GM10248 (cell line): ENCODE measurements at places on chromosomes 5 and 9.

DNA sequence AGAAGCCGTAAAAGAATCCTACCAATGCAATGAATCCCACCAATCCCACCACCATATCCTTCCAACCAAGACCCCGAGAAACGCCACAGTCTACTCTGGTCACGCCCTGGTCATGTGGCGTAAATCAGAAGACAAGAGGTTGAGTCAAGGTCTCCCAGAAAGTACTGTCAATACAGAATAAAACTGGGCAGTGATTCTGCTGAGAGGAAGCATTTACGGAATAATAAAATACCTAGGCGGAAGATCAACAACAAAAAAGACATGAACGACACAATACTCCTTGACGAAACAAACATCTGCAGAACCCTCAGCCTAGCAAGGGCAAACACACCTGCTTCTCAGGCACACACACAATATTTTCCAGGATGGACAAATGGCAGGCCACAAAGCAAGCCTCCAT lies 62.8 kb downstream of the GOLM1 start:
- DNase-seq: no peak

GRCh38 chr9:95148208-95148520 lies 169.3 kb downstream of the FANCC start:
- no peak for DNase-seq

DNA sequence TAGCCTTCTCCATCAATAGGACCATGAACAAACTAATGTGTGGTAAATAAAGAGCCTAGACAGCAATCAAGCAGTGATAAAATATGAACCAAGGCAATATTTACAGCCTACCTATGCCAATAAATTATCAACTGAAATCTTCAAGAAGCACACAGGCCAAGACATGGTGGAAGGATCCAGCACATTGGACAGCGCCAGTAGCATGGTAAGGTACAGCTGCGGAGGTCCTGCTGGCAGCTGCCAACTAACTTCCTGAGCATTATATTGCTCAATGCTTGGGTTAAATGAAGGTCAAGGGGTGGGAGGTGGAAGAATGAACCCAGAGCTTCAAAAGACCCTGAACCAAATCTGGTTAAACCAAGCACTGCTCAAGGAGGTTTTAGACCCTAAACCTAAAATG lies 16.5 kb upstream of the SPDL1 start:
- DNase-seq: no peak

GRCh38 chr5:164617290-164617689 lies 1111.9 kb downstream of the MAT2B start:
- DNase-seq: no peak

GRCh38 chr9:37295796-37296195 lies 126.7 kb upstream of the GRHPR start:
- DNase-seq: no peak

DNA sequence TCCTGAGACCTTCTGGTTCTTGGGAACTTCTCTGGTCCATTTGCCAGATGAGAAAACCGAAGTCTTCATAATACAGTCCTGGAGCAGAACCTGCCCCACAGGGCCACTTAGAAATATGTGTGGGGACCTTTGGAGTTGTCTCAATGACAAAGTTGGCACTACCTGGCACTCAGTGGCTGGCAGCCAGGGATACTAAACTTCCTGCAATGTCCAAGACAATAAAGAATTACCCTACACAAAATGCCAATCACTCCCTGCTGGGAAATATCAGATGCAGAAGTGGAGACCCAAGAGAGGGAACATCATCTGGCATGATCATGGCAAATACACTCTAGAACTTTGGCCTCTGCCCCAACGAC lies 29.6 kb downstream of the ADRB2 start:
- no peak for DNase-seq

DNA sequence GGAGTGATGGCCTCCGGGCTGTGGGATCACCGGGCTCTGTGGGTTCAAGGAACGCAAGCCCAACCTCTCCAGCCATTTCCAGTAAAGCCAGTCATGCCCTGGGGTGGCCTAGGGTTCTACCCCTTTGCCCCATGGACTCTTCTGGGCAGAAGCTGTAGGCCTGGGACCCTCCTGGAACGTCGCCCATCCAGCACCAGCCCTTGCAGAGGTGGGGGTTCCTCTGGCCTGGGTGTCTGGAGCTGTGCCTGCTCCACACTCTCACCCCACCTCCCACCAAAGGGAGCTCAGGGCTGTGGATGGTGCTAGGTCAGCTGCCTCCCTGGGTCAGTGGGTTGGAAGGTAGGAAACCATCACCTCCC lies 1.4 kb upstream of the SLC12A7 start:
- DNase-seq: no peak

- DNase-seq: no peak
These were observed 148.2 kb upstream of the SLC12A2 start for GRCh38 chr5:127935398-127935797.

DNA sequence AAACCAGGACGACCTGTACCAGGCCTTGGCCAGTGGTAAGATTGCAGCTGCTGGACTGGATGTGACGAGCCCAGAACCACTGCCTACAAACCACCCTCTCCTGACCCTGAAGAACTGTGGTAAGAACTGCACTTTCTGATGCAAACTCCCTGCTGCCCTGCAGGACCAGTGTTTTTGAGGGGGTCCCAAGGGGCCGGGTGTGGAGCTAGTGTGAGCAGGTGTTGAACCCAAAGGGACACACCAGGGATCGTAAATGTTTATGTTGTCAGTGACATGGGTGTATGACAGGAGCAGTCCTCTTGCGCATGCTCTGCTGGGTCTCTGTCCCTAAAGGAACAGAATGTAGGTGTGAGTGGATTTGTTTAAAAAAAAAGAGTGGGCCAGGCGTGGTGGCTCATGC lies 9.5 kb downstream of the GRHPR start:
- DNase-seq: no peak

DNA sequence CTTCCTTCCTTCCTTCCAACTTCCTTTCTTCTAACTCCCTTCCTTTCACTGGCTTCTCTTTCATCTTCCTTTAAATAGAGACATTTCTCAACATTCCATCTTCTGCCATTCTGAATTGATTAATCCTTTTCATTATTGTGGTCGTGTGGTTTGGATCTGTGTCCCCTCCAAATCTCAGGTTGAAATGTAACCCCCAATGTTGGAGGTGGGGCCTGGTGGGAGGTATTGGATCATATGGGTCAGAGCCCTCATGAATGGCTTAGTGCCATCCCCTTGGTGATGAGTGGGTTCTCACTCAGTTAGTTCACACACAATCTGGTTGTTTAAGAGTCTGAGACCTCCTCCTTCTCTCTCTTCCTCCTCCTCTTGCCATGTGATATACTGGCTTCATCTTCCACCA lies 130.9 kb upstream of the SV2C start:
- no peak for DNase-seq

GRCh38 chr5:32265902-32266301 lies 46.8 kb downstream of the MTMR12 start:
- no peak for DNase-seq

DNA sequence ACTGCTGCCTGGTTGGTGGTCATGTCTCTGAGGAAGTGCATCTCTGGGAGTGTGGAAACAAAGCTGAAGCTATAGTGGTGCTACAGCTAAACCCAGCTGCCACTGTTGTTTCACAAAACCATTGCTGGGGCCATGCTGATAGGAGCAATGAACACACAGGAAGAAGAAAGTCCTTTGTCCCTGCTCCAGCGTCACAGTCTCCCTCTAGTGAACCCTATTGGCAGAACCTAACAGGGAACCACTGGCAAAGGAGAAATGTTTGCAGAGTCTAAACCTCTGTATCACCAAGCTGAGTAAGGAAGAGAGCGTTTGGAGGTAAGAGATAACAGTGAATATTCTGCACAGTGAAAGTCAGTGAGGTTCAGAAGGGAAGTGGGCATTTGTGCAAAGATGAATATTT lies 244.0 kb downstream of the YTHDC2 start:
- no peak for DNase-seq

DNA sequence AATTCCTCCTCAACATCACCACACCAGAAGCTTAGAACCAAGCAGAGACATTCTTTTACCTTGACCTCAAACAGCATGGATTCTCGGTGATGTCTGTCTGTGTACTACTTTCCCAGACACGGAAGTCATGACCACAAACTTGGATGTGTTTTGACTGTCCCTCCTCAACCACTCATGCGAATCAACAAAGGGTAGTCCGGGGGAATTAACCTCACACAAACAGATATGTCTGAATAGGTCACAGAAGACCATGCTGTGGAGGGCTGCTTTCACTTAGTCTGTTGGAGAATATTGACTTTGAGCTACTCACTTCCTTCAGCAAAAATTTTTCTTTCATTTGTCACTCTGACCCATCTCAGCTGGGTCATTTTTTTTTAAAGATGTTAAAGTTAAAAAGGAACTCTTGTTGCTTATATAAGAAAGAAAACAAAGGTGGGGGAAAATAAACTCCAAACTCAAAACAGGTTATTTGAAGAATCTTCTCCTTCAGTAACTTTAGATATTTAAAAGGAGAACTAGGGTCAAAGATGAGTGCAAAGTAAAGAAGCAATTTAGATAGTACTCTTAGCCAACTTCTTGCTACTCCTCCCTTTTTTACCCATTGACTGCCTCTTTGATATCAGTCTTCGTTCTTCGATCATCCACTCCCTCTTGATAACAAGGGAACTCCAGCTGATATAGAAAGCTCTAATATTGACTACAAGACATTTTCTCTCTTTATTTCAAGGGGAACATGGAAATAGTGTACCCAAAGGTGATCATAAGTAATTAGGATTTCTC lies 343.4 kb upstream of the CDH6 start:
- DNase-seq: no peak

- DNase-seq: no peak
These were observed 69.6 kb downstream of the NMUR2 start for GRCh38 chr5:152335461-152335860.

DNA sequence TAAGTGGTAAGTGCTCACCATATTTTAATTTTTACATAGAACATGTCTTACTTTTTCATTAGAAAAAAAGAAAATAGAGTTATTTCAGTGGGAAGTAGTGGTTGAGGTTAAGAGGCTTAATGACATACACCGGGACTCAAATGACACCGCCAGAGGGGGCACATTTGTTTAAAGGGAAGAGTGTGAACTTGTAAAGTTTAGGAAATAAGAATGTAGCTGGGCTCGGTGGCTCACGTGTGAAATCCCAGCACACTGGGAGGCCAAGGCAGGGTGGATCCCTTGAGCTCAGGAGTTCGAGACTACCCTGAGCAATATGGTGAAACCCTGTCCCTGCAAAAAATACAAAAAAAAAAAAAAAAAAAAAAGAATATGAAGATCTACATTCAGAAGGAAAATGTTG lies 43.4 kb upstream of the TNFAIP8 start:
- DNase-seq: no peak

DNA sequence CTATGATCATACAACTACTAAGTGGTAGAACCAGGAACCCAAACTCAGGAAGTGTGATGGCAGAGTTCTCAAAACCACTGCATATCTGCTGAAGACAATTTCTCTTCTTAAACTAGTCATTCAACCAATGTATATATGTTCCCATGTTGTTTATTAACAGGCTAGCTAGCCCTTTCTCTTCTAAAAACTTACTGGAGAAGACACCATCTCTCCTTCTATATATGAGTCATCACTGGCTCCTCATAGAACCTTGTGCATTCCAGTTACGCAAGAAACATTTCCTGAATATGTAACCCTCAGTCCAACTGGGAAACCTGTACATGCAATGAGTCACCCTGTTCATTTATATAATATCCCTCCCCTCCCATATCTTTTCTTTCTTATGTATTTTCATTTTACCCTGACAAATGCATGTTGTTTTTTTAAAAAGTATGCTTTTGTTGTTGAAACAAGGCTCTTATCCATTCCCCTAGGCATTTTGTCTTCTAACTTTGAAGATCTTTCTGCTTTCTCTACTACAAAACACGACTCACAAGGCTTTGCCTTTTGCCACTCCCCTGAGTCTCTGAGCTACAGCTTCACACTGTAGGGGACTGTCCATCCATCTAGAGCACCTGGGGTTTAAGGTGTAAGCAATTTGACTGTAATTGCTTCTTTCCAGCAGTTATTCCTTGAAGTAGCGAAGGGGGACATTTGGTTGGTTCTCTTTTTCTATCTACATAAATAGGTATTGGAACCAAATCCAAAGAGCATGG lies 119.5 kb downstream of the ANXA1 start:
- DNase-seq: no peak

DNA sequence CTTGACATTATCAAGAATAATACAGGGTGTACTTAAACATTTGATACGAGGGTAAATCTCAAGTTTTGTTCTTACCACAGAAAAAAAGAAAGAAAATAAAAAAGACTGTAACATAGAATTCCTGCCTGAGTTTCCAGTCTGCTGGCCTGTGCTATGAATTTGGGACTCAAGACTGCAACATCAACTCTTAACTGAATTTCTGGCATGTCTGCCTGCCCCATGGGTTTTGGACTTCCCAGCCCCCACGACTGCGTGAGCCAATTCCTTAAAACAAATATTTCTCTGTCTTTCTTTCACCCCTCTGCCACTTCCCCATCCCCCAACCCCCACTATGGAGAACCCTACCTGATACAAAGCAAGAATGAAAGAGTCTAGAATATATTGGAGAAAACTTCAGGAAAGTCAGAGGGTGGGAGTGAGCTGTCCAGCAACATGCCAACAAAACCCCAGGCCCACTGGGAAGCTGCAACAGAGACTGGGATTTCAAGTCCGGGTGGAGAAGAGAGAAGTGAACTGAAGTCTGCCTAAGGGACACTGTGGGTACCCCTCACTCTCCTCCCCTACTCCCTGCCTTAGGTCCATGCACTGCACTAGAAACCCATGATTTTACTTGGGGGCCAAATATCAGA lies 43.0 kb downstream of the MARCHF3 start:
- DNase-seq: no peak

DNA sequence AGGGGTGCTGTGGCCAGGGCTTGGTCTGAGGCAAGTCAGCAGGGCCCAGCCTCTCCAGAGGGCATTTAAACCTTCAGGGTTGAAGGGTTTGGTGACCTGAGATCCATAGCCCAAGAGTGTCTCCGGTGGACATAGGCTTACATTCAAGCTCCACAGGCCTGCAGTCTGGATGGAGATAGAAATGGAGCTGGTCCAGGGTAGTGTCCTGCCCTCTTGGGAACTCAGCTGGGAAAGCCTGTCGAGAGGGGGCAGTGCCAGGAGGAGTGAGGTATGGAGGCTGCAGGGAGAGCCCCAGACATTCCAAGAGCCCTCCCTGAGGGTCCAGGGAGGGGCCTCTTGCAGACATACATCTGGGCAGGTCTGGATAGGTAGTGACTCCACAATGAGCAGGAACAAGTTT lies 177.0 kb upstream of the MVB12B start:
- no peak for DNase-seq

GRCh38 chr5:76325876-76326491 lies 77.1 kb upstream of the IQGAP2 start:
- no peak for DNase-seq

- no peak for DNase-seq
These were observed 158.3 kb downstream of the NR2F1-AS1 start for GRCh38 chr5:93422652-93423280.

GRCh38 chr5:84304599-84304998 lies 80.1 kb downstream of the EDIL3 start:
- no peak for DNase-seq

DNA sequence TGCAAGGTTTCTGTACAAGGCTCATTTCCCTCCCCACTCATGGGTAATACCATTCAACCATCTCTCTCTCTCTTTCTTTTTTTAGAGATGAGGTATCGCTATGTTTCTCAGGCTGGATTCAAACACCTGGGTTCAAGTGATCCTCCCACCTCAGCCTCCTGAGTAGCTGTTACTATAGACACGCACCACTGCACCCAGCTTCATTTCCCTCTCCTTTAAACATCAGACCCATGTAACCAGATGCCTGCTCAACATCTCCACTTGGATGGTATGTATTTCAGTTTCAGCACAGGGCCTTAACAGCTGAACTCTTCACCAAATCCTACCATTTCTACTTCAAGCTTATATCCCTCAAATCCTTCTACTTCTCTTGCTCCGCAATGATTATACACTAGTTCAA lies 117.4 kb downstream of the SSBP2 start:
- DNase-seq: no peak

- no peak for DNase-seq
These were observed 72.5 kb downstream of the AMBP start for GRCh38 chr9:114005371-114006154.
